ENCODE measurements at places on chromosomes 1 and 21.

DNA sequence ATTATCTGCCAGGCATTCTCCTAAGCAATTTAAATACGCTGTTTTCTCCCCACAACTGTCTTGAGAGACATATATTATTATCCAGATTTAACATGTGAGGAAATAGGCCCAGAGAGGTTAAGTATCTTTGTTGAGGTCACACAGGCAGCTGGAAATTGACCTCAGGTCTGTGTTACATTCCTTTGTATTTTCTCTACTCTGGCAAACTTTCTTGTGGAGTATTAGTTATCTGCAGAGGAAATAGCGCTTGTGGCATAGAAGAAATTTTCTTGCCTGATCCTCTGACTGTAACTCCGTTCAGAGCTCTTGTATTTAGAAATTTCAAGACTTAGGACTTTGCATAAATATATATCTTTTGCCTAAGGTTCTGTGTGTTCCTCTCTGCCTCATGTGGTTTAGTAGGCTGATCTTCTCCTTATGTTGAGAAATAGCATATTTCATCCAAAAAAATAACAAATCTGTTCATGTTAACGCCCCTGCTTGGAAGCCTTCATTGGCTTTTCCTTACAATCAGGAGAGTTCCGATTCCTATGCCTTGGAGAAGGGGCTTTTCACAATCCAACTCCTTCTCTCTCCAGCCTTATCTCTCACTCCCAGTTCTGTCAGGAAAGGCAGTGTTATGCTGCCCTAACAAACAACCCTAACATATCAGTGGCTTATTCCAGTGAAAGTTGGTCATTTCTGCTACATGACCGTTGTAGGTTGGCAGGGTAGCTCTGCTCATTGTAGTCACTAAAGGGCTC is 2.5 kb upstream of the JUN start:
- DNase-seq, result no peak

DNA sequence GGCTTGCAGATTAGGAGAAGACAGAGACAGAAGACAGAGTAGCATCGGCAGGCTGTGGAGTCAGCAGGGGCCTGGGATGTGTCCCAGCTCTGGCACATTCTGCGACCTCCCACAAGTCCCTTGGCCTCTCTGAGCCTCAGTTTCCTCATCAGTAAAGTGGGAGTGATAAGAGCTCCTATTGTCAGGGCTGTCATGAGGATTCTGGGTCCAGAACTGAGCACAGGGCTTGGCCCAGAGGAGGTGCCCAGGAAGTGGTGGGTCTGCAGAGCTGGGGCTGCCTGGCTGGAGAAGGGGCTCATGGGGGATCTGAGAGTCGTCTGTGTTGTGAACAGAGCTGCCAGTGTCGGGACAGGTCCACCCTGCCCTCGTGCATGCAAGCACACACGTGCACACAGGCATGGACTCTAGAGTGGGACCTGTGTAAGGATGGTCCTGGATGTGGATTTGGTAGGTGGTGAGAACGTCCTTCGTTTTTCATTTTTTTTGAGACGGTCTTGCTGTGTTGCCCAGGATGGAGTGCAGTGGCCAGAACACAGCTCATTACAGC is 262.9 kb downstream of the PTPRU start:
- DNase-seq, result no peak

- DNase-seq, result no peak
These were observed 15.4 kb upstream of the EFHD2 start for GRCh38 chr1:15394258-15394690.

GRCh38 chr1:245869847-245870246 is 637.2 kb downstream of the SMYD3 start:
- no peak for DNase-seq

- no peak for DNase-seq
These were observed 55.2 kb upstream of the MRPS6 start for GRCh38 chr21:34018185-34018584.

DNA sequence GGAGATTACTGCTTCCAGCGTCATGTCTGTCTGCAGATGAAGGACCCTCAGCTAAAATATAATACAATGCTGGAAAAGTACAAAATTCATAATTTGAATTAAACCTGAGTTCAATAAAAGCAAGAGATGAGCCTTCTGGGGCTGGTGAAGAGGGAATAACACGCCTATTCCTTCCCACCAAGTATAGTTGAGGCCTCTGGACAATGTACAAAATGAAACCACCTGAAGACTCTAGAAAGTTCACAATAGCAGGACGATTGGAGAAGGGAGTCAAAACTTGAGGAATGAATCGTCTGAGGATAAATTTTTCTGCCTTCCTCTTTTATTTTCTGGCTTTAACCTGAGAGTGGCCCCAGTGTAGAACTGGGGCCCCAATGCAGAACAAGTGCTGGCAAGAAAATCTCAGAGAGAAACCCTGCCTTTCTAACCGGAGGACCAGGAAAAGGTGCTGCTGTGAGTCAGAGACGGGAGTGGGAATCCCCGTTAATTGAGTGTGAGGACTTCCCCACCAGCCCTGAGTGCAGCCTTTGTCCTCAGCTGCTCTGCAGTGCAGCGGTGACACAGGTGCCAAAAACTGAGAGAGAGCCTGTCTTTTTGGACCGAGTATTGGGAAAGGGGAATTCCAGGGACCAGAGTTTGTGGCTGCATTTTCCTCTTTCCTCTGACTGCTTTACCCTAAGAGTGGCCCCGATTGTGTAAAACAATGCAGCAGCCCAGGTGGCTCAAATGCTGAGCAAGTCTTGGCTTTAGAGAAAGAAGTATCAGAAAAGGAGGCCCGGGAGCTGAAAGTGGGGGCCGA is 264.9 kb downstream of the DYRK1A start:
- DNase-seq, result no peak

DNA sequence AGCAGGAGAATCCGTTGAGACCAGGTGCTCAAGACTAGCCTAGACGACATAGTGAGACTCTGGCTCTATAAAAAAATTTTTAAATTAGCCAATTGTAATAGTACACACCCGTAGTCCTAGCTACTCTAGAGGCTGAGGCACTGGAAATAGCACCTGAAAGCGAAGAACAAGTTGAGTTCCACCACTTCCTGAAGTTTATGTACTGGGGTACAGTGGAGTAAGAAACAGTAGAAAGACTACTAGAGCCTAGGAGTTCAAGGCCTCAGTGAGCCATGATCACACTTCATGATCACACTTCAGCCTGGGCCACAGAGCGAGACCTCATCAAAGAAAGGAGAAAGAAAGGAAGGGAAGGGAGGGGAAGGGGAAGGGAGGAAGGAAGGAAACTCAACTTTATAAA is 19.8 kb downstream of the RSBN1 start:
- DNase-seq, result no peak

DNA sequence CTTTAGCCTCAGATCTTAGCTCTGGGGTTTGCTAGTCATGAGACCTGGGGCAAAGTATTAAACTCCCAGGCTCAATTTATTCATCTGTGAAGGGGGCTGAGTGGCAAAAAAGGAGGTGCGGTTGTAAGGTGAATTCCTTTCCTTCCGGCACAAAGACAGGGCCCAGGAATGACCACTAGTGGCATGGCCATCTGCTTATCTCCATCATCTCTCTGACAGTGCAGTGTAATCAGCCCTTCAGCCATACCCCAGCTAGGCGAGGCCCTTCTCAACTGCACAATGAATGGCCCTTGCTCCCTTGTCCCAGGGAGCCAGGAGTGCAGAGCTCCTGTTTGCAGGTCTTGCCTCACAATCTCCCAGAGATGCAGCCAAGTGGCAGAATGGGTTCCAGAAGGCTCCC is 5.6 kb upstream of the SLC26A9 start:
- DNase-seq, result no peak

- no peak for DNase-seq
These were observed 10.0 kb upstream of the OTUD3 start for GRCh38 chr1:19872190-19872589.

- DNase-seq, result no peak
These were observed 105.5 kb upstream of the IRF2BP2 start for GRCh38 chr1:234715252-234716014.

DNA sequence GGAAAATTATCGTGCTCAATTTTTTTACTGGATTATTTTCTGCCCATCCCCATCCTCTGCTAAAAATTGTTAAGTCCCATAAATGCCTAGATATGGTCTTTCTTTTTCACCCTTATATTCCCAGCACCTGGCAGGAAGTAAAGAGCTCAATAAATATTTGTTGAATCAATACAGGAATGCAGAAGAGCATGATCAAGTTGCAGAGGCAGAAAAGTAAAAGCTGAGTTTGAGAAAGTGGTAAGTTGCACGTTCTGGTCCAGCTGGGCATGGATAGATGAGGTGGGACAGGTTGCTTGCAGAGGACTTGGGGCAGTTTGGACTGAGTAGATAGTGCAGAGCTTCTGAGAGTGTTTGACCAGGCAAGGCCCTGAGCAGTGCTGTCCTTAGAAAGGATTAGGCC is 40.1 kb downstream of the ZNF281 start:
- DNase-seq, result no peak

DNA sequence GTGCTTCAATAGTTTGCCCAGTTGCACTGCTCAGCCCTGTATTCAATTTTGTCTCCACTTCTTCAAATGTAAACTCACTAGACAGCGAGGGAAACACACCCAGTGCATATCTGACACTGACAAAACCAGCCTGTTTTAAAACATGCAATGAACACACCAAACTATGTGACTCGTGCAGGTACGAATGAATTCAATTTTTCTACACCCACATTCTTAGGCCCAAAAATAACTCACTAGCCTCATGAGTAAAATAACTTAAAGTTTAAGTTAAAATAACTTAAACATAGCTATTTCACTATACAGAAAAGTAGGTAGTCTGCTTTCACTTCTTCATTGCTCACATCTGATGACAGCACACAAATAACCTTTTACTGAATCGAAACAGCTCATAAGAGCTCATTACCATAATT is 21.1 kb downstream of the TTC13 start:
- DNase-seq, result no peak

GRCh38 chr1:154342132-154342531 is 16.8 kb downstream of the ATP8B2 start:
- DNase-seq, result no peak

GRCh38 chr1:156152628-156153027 is 757 bp upstream of the SEMA4A start:
- DNase-seq, result no peak

- DNase-seq, result no peak
These were observed 20.6 kb downstream of the CSF1 start for GRCh38 chr1:109931189-109931731.

DNA sequence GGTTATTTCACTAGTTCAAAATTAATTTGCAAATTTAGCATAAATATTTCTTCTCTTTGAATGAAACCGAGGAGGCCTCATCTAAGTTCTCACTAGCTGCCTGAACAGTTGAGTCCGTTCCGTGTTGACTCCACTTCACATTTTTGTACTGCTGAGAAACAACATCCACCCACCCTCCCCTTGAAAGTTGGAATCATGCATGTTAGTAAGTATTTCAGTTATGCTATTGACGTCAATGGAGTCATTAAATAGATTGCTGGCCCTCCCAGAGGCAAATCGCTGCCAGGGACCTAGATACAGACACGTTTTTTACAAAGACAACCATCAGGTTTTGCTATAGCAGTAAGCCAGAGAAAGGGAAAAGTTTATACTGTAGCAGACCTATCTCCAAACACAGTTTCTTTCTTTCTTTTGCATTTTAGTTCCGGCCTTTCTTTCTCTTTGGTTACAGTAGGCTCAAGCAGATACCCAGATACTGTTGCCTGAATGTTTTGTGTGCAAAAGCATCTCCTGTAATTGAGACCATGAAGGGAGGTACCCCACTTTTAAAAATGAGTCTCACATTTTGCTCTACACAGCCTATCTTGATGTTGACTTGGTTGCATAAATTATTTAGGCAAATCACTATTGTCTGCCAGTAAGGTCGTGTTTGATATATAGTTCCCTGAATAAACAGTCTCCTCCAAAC is 262.6 kb upstream of the SGIP1 start:
- no peak for DNase-seq

DNA sequence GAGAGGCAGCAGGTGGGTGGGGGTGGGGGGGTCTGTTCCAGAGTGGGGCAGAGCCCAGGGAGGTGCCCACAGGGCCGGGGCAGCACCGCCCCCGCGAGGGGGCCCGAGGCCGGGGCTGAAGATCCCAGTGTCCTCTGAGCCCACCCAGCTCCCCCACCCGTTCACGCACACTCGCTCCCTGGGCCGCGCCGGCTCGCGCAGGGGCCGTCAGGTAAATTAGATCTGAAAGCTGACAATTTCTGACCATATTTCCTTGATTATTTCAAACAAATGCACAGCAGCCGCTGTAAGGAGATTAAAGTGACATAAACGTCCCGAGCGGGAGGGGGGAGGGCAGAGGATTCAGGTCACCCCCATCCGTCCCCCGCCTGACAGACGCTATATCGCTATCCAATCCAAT is 118.0 kb downstream of the CASZ1 start:
- DNase-seq, result no peak

DNA sequence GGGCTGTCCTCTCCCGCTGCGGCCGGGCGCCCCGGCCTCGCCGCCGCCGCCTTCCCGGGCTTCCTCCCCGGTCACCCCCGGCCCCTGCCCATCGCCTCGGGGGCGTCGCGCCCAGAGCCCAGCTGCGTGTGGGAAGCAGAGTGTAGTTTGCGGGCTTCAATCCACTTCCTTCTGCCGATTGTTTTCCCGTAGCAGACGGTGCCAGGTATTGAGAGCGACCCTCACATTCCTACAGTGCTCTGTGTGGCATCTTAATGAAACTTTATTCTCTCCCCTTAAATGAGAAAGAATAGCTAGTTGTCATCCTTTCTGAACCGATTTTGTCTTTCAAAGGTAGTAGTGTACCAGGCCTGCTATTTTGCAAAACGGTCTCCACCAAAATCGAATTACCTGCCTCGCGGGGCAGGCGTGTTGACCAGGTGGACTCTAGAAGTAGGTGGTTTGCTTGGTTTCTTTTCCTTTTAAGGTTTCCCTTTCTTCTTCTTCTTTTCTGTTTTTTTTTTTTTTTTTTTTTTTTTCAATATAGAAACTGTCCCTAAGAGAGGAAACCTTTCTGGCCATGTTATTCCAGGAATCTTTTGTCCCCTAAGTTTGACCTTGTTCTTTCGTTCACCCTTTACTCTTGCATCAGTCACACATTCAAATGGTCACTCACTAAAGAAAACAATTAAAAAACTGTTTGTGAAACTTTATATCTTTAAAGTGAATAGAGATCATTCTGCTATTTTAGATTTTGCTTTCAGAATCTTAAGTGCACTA is 881 bp downstream of the USP25 start:
- DNase-seq, result no peak

DNA sequence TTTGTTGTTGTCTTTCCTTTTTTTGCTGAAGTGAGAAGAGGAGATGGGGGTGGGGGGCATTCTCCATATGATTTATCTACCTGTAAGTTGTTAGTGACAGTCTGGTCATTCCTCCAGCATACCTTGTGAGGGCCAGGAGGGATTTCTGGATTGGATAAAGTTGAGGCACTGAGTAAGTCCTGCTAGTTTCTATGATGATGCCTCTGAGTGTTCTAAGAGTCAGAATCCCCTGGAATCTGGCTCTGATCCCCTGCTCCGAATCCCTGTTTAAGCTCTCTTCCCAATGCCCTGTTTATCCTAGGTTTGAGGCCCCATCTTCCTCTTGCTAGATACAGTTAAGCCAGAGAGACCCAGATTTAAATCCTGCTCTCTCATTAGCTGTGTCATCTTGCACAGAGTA is 83.2 kb upstream of the HOOK1 start:
- DNase-seq, result no peak

GRCh38 chr1:53587252-53587988 is 128.2 kb downstream of the DMRTB1 start:
- DNase-seq, result no peak

- DNase-seq, result no peak
These were observed 12.6 kb upstream of the LMNA start for GRCh38 chr1:156101880-156102279.
